ENCODE measurements at places on chromosomes 2 and 18. TPM values are rescaled to one million over a fixed set of nuclear protein-coding genes. Genes with fewer than 3 reads are reported as not detected.

Gene PIAS2
- 31.7 TPM for total RNA-seq

Gene GPR55
- total RNA-seq, result not detected

GRCh38 chr2:234335661-234336228 is 161.1 kb downstream of the ARL4C start:
- no peak for DNase-seq

Gene GRHL1
- 8.5 TPM for total RNA-seq

GRCh38 chr2:235936493-235936892 is 231.7 kb downstream of the GBX2 start:
- no peak for DNase-seq

Gene GKN1
- not detected for total RNA-seq

Gene VAMP8
- 52.6 TPM for total RNA-seq

DNA sequence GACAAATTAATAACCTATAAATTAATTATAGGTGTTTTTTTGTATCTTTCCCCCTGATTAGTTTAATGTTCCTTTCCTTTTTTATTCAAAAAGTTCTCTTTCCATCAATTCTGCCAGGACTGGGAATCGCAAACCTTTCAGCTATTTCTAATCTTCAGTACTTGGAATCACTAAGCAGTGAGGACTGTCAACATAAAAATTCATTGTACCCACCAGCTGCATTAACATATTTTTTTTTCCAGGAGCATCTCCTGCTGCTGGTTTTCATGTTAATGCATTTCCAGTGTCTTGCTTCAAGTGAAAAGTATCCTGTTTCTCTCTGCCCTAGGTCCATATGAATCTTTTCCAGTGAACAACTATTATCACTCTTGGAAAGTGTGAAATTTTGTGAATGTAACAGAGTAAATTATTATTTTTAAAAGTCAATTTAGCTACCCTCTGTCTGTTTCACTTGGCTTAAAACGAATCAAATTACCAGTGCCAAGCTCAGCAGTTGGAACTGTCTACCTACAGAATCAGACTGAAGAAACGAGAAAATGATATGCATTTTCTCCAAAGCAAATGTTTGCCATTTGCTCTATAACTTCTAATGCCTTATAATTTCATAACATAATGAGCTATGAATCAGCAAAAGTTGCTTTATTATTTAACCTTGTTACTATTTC is 804.4 kb downstream of the EPHA4 start:
- DNase-seq, result no peak

DNA sequence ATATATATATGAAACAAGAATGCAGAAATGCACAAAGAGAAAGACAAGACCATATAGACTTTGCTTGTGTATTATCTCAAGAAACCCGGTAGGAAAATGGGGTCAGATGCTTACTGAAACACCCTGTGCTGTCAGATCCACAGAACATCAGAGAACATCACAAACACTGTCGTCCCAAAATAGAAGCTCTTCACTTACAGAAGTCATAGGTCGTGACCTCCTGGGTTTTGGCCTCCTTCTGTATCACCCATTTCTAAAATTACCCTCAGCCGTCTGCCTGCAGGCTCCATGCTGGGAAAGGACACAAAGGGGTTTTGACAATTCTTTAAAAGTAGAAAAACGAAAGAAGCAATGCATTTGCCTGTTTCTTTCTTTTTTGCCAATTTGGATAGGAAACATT is 137.9 kb downstream of the PAX3 start:
- DNase-seq, result no peak

GRCh38 chr2:224734949-224735348 is 18.8 kb upstream of the CCDC195 start:
- DNase-seq, result no peak

DNA sequence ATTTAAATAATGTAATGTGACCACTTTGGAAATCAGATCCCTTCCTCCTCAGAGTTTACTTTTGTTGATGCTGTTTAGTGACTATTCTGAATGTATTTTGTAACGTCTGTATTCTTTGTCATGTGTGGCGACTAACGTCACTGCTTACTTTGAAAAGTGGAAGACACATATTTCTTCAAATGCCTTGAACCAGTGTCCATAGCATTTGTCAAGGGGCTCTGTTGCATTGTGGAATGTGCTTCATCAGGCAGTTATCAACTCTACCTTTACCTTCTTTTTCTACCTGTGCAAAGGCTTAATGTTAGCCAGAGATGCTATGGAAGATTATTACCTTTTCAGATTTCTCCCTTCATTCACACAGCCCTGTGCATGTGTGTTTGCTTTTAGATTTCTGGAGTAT is 162.4 kb downstream of the ZNF407 start:
- DNase-seq, result no peak

DNA sequence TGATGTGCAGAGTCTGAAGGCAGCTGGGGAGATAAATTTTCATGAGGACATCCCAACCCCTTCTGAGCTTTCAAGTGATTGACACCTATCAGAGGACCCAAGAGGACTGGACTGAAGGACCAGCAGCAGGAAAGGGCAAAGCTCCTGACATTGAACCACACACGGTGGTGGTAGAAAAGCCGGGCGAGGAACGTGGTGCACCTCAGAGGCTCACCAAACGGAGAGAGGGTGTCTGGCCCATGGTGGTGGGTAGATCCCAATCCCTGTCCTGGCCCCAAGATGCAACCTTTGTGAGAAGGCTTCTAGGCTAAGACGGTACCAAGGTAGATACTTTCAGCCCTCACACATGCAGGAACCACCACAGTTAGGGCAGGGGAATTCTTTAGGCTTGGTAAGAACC is 52.1 kb downstream of the FRZB start:
- DNase-seq, result no peak

Gene NT5C1B
- total RNA-seq, result not detected

DNA sequence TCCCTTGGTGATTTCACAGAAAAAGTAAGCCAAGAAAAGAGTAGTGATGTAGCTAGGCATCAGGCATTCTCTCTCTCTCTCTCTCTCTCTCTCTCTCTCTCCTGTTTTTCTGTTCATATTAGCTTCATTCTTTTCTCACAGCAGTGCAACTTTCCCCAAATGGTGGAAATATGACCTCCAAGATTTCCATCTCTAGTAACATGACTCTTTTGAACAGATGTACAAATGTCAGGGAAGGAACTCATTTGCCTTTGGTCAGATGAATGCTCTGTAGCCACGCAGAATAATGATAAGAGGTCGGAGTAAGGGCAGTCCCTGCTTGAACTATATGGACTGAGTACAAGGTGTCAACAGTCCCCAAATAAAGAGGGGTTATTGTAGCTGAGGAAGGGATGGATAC is 316.2 kb downstream of the GALNT13 start:
- DNase-seq, result no peak

Gene RAD51AP2
- 0.10 TPM for total RNA-seq

Gene KCNS3
- 5.2 TPM for total RNA-seq

- DNase-seq, result no peak
Measured at GRCh38 chr2:236752096-236752495, 182.5 kb downstream of the ACKR3 start.

GRCh38 chr2:197911667-197912066 is 107.3 kb downstream of the PLCL1 start:
- DNase-seq, result no peak

Gene MEP1B
- total RNA-seq, result not detected

Gene ARL5A
- total RNA-seq, result 74.4 TPM
